WTC11 (cell line): ENCODE measurements at places on chromosomes 5 and 9.

- no peak for DNase-seq
Observed at GRCh38 chr9:28464481-28465216, 891.4 kb upstream of the C9orf72 start.

DNA sequence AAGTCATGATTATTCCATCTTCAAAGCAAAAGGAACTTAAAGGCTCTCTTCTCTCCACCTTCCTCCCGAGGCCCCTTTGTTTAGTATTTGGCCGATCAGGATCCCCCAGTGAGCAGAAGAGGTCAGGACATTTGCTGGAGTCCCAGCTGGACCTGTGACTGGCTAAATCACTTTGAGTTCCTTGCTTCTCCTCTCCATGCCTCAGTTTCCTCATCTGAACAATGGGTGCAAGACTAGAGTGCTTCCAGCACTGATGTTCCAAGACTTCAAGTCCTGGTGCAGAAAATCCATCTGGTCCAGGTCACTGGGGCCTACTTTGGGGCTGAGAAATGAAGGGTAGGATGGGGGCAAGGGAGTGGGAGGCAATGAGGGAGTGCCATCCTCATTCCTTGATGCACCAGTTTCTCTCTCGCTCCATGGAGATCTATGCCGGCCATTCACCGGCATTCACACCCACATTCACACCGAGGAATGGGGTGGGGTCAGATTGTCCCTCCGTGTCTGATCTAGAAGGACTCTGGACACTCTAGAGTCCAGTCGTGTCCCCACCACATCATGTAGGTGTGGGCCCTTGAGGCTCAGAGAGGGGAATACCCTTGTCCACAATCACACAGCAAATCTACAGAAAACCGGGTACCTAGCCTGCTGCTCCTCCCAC, 38.7 kb upstream of the IL17B start:
- no peak for DNase-seq

- DNase-seq = peak; percentile 65
Observed at GRCh38 chr9:117413346-117414219, 1.3 kb downstream of the ASTN2 start.

DNA sequence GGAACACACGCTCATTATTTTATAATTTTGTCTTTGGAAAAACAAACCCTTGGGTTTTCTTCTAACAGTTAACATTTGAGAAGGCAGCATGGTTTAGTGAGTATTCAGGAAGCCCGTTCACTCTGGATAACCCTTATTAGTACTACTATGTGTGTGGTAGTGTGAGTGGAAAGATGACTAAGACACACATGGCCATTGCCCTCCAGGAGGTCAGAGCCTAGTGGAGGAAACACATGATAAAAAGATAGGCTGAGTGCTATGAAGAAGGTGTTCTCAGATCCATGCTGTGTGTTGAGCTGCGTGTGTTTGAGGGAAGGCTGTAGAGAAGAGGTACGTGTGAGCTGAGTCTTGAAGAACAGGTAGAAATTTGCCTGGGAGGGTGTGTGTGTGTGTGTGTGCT, 8.4 kb downstream of the C5orf47 start:
- DNase-seq = no peak

DNA sequence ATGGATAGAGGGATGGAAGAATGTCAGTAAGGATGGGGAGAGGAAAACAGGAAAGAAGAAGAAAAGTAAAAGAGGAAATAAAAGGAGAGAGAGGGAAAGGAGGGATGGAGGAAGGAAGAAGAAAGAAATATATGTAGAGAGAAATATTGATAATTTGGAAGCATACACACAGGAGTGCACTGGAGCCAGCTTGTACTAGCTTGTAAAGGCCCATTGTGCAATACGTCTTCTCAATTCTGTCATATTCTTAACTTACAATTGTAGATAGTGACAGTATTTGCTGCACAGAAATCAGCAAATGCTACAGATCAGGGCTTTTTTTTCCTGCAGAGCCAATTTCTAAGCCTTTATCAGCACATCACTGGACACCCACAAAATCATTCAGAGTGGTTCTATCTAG, 458.8 kb upstream of the WWC1 start:
- no peak for DNase-seq

DNA sequence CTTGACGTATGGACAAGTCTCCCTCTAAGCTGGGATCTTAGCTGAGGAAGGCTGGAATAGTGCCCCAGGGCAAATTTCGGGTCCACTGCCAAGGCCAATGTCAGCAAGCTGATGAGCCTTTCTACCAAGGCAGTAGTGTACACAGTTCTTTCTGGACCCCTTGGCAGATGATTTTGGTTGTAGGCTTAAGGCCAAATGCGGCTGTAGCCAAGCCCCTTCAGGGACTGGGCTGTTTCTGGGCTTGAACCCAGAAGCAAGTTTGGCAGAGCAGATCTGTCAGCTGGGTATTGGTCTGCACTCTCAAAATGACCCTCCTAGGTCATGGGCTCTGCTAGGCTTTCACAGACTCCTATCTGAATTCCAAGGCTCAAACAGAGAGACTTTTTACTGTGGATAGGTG, 121.6 kb downstream of the ADAMTSL1 start:
- DNase-seq = no peak

- DNase-seq = no peak
Observed at GRCh38 chr9:137128862-137129455, 10.0 kb upstream of the GRIN1 start.

- no peak for DNase-seq
Observed at GRCh38 chr5:53071738-53072137, 37.8 kb downstream of the MOCS2 start.

GRCh38 chr9:124030969-124031451, 19.4 kb downstream of the LHX2 start:
- DNase-seq = no peak

DNA sequence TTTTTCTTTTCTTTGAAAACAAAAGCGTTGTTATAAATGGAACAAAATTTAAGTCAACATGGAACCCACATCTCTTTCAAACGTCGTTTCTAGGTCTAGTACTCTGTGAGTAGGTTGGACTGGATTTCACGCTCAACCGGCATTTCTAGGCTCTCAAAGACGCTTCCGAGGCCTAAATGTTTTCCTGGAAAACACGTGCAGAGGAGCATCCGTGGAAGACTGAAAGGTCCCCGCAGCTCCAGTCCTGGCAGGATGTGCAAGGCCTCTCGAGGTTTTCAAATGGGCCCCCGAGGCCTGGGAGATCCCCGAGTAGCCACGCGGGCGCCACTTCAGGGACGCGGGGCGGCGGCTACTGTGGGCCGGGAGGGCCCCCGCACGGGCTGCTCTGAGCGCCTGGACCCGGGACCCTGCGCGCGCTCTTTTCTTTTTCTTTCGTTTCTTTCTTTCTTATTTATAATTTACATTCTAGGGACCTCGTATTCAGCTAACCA, 4.2 kb upstream of the IRX2 start:
- no peak for DNase-seq

DNA sequence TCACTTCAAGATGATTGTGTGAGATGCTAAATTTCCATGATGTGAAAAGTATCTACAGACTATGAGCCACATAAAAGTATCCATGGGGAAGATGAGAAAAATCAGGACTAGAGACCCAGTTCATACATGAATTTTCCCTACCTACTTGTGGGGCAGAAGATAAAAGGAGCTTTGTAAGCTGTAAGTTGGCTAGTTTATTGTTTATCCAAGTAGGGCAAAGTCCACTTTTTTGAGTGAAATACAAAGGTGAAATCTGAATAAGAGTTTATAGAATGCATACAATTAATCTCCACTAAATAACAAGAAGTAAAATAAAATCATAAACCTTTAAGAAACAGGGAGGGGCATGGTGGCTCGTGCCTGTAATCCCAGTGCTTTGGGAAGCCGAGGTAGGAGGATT, 160.4 kb downstream of the ELAVL2 start:
- no peak for DNase-seq

GRCh38 chr5:140041099-140041491, 2.0 kb downstream of the NRG2 start:
- DNase-seq = no peak

- no peak for DNase-seq
Observed at GRCh38 chr9:2150338-2150737, 135.2 kb downstream of the SMARCA2 start.

GRCh38 chr5:40474250-40474649, 205.5 kb upstream of the PTGER4 start:
- peak; percentile 38 for DNase-seq

DNA sequence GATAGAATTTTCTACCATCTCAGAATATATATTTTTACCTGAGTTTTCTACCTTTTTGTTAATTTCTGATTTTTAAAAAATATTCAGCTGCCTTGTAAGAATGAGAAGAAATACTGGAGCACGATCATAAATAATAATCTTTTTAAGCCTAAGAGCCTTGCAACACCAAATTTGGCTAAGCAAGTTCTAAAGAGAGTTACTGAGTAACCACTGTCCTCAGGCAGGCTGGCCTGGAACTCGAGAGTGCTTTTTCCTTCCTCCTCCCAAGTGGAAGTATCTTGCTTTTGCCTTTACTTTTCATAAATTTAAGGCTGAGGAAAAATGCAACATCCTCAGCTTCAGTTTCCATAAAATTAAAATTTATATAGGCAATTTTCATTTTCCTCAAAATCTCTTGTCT, 21.0 kb downstream of the GLRX start:
- no peak for DNase-seq

DNA sequence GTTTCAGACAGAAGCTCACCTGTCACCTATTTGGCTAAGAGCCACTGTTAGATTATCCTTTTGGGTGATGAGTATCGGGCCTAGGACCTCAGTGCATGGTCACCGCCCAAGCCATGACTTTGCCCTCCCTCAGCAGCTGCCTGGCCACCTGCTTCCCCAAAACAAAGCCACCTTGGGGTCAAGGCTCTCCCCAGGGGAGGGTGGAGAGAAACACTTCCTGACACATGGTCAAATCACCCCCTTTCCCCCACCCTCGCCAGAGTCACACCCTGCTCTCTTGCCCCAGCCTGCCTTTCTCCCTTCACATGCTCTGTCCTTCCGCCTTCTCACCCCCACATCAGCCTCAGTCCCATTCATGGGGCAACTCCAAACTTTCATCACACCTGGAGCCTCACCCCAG, 1.7 kb upstream of the HBEGF start:
- no peak for DNase-seq

- DNase-seq = no peak
Observed at GRCh38 chr9:10226996-10227395, 385.8 kb downstream of the PTPRD start.

- DNase-seq = no peak
Observed at GRCh38 chr9:33782395-33783152, 12.8 kb upstream of the PRSS3 start.

DNA sequence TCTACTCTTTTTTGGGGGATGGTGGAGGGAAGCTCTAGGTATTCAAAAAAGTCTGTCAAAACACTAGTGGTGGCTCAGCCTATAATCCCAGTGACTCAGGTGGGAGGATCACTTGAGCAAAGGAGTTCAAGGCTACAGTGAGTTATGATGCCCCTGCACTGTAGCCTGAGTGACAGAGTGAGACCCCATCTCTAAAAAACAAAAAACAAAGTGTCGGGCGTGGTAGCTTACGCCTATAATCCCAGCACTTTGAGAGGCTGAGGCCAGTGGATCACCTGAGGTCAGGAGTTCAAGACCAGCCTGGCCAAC, 15.8 kb upstream of the SLC35D2 start:
- DNase-seq = no peak

GRCh38 chr5:103394676-103395075, 136.1 kb downstream of the MACIR start:
- no peak for DNase-seq

- no peak for DNase-seq
Observed at GRCh38 chr5:759111-759751, 25.3 kb downstream of the ZDHHC11B start.

- DNase-seq = no peak
Observed at GRCh38 chr5:54301220-54301619, 9.2 kb downstream of the ARL15 start.

- DNase-seq = no peak
Observed at GRCh38 chr9:133944746-133945135, 47.4 kb downstream of the VAV2 start.

- no peak for DNase-seq
Observed at GRCh38 chr5:30347858-30348257, 845.6 kb upstream of the CDH6 start.

- DNase-seq = no peak
Observed at GRCh38 chr5:74122979-74123590, 497.1 kb downstream of the ARHGEF28 start.

- DNase-seq = peak; percentile 25
Observed at GRCh38 chr5:116573702-116574366, 789 bp downstream of the SEMA6A start.

DNA sequence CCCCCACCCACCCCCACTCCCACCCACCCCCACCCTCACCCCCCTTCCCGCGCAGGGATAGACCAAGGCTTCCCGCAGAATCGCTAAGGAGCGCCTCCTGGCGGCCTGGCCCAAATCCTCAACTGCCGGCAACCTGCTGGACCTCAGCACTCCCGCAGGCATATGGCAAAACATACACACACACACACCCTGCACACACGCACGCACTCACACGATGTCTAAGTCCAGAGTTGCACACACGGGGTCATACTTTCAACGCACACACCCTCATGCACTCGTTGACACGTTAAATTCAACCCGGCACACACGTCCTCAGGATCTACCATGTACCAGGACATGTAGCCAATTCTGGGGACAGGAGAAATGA, 1.7 kb downstream of the CPLX2 start:
- DNase-seq = peak; percentile 84

DNA sequence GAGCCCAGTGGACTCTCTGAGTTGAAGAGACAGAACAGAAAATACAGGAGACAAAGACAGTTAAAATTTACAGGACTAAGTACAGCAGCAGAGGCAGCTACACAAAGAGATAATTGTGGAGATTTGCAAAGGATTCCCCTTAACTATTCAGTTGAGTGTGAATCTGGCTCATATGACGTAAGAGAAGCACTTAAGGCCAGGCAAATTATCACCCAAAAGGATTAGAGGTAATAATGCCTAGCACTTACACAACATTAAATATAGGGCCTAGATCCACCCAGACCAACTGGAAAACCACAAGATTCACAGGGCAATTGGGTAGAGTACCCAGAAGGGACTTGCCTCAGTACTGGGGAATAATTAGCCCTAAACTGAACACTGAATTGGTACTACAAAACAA, 41.3 kb downstream of the ADAMTS6 start:
- no peak for DNase-seq

DNA sequence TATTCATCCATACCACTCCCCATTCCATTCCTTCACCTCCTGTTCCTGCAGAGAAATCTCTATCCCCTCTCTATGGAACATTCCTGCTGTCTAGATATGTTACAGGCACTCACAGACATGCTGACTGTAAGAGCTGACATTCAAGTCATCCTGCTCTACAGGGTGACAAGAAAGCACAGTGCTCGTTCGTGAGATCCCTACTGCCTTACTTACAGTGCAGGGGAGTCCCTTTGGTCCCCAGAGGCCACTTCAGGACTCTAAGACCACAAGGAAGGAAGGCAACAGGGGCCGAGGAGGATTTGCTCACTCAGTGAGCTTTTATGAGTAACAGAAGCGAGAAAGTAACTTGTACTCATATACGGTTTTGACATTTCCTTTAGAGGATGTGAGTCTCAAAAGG, 110.5 kb downstream of the GAS1 start:
- no peak for DNase-seq

GRCh38 chr5:54013556-54014194, 296.7 kb downstream of the ARL15 start:
- no peak for DNase-seq
